Activated naive CD4-positive, alpha-beta T cell (primary cell): ENCODE measurements at places on chromosomes 6 and 20.

DNA sequence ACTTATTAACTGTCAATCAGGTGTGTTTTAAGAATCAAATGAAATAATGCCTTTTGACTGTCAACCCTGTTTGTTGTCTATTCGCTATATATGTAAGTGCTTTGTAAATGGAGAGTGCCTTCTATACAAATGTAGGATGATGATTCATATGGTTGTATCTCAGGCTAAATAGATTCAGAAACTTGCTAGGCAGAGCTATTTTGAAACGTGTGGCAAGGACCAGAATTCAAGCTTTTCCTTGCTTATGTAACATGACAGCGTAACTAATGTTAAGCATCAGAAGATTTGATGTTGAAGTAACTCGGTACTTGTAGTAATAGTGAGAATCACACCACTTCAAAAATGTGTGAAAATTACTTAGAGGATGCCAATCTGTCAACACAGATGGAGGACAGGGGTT, 3.4 kb downstream of the OGFRL1 start:
- no peak for DNase-seq

GRCh38 chr6:139568956-139569538, 194.6 kb upstream of the CITED2 start:
- DNase-seq: no peak

DNA sequence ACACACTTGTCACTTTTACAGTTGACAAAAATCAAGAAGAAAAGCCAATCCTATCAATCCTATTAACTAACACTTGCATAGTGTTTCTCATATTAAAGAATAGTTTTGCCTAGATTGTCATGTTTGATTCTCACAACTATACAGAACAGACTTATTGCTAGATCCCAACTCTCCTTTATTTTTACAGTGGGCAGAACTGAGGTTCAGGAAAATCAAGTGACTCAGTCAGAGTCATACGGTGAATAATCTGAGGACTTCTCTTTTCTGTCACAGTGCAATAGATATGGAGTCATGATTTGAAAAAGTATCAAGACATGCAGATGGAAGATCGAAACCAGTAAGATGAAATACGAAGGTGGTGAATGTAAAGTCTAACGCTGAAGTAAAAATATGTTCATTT, 195.1 kb upstream of the CITED2 start:
- no peak for DNase-seq

- no peak for DNase-seq
Measured at GRCh38 chr20:12824328-12825225, 184.2 kb upstream of the SPTLC3 start.

DNA sequence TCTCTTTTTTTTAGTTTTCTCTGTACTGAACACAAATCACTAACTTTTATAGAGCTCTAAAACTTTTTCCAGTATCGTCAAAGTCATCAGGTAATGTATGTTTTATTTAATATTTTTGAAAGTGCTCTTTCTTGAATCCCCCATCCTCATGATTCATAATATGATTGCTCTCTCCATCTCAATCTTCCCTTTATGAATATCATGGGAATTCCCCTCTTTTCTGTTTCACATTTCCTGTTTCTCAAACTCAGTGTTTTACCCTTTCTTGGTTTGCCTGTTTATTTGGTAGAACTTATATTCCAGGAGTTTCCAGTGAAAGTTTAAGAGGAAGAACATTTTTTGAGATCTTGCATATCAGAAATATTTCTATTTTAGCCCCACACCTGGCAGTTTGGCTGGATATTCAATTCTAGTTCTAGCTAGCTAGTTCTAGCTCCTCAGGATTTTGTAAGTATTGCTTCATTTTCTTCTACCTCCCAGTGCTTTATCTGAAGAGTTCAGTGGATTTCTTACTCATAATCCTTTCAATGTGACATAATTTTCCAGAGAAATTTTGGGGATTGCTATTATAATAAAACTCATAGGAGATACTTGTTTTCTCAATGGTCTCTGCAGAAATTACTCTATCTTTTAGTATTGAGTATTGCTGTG, 6.1 kb upstream of the C6orf58 start:
- DNase-seq: no peak

DNA sequence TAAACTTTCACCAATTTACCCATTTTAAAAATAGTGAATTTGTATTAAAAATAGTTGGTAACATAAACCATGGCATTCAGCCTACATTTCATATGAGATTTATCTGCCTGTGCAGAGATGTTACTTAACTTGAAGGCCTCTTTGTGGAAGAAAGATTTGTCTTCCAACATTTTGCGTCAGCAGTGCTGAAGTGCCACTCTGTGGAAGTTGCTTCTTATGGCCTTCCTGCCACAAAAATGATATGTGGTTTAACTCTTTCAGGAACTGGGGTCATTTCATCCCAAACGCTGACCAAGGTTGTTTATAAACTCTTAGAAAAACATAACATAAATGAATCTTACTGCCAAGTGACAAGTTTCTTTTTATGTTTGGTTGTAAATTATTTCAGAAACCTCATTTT, 246.8 kb downstream of the ARID1B start:
- DNase-seq: no peak

DNA sequence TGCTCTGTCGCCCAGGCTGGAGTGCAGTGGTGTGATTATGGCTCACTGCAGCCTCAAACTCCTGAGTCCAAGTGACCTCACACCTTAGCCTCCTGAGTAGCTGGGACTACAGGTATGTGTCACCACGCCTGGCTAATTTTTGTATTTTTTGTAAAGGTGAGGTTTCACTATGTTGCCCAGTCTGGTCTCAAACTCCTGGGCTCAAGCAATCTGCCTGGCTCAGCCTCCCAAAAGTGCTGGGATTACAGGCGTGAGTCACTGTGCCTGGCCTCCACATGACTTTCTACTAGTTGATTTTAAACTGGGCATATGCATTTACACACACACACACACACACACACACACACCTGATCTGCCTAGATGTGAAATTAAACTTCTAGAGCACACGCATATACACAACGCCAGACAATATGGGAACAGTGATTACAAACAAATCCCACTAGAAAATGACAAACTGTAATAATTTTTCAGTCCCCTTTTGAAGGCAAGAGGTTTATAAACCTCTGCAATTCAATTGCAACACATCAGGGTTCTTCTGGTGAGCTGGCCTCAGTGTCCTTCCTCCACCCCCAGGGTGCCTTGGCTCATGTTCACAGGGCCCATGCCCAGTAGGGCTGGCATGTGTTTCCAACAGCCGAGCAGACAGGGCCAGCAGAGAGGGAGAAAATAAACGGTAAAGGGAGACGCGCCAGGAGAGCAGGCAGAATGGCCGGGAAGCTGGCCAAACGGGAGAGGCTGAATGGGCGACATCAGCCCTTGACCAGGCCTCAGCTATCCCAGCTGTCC, 31.2 kb downstream of the PARD6B start:
- DNase-seq: no peak

- DNase-seq: no peak
Measured at GRCh38 chr20:25230166-25230831, 17.6 kb upstream of the PYGB start.

- no peak for DNase-seq
Measured at GRCh38 chr20:6014957-6015356, 38.9 kb downstream of the LRRN4 start.

GRCh38 chr6:150395388-150396009, 26.7 kb downstream of the IYD start:
- DNase-seq: no peak

- DNase-seq: no peak
Measured at GRCh38 chr6:16781348-16782169, 20.3 kb upstream of the ATXN1 start.

DNA sequence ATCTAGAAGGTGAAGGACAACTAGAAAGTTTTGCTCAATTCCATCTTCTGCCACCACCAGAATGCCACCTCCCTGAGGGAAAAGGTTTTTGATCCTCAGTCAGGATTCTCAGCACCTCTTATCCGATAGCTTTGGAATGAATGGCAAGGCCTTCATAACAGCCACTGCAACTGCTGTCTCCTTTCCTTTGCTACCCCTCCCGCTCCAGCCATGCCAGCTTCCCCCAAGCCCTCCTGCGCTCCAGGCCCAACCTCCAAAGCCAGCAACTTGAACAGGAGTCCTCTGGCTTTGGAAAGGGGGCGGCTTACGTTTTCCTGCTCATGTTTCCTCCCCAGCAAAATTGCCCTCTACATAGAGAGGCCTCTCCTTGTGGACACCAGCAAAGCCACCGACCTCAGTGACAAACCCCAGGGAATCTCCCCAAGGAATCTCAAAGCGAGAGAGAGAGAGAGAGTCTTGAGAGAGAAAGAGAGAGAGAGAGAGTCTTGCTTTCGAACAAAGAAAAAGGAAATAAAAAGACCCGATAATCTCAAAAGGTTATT, 420 bp upstream of the BTN2A1 start:
- no peak for DNase-seq

DNA sequence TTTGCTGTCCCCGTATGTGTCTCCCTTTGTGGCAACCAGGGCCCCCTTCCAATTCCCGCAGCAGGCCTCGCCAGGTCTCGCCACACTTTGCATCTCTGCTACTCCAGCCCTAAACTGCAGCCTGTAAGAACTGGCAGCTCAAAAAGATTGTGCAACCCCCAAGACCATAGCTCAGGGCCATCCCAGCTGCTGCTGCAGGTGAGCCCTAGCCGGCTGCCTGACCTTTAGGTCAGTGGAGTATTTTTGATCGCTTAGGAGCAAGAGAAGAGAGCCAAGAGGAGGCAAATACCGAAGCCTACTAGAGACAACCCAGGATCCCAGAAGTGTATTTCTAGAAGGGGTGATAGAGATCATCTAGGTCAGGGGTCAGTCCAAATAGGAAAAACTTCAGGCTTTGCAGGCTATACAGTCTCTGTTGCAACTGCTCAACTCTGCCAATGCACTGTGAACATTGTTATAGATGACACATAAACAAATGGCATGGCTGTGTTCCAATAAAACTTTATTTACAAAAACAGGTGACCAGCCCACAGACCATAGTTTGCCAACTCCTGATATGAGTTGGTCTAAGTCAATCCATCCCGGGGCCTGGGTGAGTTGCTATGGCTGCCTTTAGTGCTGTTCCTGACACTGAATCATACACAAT, 138.4 kb downstream of the EYA2 start:
- DNase-seq: no peak

- no peak for DNase-seq
Measured at GRCh38 chr6:141475259-141475658, 657.5 kb upstream of the GJE1 start.
